Fibroblast of skin of back (primary cell): ENCODE measurements at places on chromosomes 2 and 18.

- DNase-seq: no peak
Measured at GRCh38 chr2:114727012-114727411, 284.6 kb downstream of the DPP10 start.

DNA sequence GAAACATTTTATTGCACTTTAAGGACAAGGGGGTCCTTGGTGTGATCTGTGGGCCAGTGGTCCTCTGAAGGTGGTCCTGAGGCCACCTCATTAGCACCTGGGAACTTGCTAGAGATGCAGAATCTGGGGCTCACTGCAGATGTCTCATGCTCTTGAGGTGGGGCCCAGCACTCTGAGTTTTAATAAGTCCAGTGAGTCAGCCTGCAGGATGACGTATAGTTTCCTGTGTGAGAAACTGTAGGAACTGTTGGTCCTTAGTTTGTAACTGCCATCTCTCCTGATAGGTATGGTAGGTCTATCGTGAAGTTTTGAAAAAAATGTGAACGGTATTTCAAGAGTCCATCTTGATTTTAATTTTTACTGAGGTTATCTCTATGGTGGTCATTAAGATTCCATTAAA lies 2.8 kb downstream of the TRPM8 start:
- DNase-seq: peak; percentile 44

- no peak for DNase-seq
Measured at GRCh38 chr2:158091647-158092046, 10.0 kb upstream of the UPP2 start.

GRCh38 chr2:134029418-134029817 lies 224.5 kb upstream of the MGAT5 start:
- no peak for DNase-seq

GRCh38 chr2:134468164-134468563 lies 214.3 kb downstream of the MGAT5 start:
- no peak for DNase-seq

- no peak for DNase-seq
Measured at GRCh38 chr18:57951999-57952774, 91.8 kb upstream of the NEDD4L start.

DNA sequence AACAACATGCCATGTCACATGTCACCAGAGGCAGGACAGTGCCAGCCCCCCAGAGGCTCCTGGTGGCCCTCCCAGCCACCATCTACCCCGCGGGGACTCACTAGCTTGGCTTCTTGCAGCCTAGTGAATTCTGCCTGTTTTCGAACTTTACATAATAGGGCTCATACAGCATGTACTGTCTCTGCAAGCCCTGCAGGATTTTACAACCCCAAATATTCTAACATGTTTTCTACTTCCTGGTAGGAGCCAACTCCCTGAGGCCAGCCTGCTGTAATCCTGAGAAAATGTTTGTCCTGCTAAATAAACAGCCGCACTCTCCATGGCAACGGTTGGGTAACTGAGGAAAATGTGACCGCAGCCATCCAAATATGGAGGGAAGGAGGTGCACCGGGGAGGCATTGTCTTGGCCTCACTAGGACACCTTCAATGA lies 2.7 kb downstream of the PER2 start:
- peak; percentile 84 for DNase-seq

- DNase-seq: no peak
Measured at GRCh38 chr2:129860088-129860487, 119.4 kb upstream of the RAB6C start.

- peak; percentile 2 for DNase-seq
Measured at GRCh38 chr2:183532514-183532913, 408.3 kb downstream of the NUP35 start.

- DNase-seq: no peak
Measured at GRCh38 chr2:10900216-10901109, 11.3 kb upstream of the KCNF1 start.

DNA sequence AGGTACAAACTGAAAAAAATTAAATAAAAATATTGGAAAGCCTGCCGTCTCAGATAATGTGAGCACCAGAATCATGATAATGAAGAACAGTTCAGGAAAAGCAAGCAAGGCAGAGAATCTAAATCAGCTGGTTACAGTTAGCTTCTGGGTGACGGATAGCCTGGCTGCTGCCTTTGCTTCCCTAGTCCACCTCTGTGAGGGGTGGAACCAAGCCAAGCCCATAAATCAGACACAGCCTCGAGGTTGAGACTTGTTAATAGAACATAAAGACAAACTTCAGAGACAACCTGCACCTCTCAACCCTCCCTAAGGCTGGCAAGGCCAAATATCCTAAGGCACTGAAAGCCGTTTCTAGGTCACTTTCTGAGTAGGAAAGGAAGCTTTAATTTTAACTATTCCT lies 334.7 kb upstream of the SLC39A10 start:
- no peak for DNase-seq

- no peak for DNase-seq
Measured at GRCh38 chr2:45774688-45775244, 123.3 kb downstream of the PRKCE start.

DNA sequence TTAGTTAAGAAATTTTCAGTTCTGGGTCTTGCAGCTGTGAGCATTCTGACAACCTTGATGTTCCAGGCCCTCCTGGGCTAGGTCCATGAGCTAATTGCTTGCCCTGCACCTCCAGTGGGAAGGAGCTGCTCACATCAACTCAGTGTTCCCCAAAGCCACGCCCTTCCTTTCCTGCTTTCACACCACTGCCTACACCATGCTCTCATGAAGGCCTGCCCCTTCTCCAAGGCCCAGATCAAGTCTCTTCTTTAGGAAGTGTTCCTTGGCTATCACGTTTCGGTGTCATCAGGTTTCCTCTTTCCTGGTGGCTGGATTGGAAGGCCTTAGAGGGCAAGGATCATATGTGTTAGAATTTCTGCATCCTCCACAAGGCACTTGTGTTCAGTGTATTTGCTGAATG lies 18.8 kb downstream of the TMEM127 start:
- no peak for DNase-seq

DNA sequence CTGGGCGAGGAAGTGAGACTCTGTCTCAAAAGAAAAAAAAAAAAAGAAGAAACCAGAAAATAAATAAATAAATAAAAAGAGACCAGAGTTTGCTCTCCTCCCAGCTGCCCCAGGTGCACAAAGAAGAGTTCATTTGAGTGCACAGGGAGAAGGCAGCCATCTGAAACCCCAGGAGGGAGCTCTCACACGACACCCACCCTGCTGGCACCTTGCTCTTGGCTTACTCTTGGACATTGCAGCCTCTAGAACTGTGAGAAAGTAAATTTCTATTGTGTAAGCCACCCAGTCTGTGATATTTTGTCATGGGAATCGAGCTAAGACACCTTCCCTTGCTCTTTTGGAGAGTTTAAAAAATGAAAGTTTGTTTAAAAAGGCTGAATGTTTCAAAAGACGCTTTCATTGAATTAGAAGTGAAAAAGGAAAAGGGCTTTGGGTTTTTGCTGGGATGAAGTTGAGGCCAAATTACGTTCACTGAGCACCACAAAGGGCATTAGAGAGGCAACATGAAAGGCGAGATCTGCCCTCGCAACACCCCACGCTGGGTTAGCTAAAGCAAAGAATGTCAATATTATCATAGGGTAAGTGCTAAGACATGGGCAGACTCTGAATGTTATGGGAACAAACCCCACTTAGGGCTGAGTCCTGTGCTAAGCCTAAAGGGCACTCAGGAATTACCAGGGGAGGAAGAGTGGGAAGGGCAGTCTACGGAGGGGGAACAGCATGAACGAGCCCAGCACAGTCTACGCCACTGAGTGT lies 128.9 kb upstream of the RIOK3 start:
- DNase-seq: no peak

GRCh38 chr2:160144280-160144990 lies 55.6 kb downstream of the ITGB6 start:
- DNase-seq: no peak

DNA sequence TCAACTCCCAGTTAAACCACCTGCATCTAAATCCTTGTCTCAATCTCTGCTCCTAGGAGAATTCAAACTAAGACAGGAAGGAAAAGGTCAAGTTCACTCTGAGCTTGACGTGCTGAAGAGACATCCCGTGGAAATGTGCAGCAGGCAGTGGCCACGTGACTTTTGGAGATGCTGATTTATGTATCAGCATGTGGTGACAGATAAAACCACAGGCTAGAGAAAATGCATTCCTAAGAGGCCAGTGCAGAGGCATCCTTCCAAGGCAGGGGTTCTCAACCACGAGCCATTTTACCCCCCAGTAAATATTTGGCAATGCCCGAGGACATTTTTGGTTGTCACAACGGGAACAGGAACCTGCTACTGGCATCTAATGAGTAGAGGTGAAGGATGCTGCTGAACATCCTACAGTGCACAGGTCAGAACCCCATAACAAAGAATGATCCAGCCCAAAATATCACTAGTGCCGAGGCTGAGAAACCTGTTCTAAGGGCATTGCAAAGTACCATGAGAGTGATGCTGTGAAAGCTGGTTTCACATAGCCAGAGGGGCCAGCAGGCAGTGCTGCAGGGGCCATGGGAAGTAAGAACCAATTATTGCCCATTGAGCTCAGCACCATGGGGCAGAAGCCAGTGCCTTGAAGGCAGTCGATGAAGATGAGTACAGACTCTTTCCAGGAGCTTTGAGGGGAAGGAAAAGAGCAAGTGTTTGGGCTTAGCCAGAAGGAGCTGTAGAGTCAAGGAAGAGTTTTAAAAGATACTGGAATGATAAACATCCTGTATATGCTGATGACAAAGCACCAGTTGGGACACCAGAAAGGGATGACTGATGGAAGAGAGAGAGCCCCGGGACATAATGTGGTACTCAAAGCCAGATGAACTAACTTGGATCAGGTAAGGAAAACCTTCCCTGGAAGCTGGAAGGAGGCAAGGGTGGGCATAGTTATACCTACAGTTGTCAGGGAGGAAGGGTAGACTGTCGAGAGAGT lies 174.6 kb downstream of the HAUS1 start:
- peak; percentile 83 for DNase-seq
